ENCODE measurements at places on chromosomes 7 and 10.

GRCh38 chr7:518630-519483 lies 789 bp downstream of the PDGFA start:
- peak; percentile 65 for DNase-seq

- peak; percentile 2 for DNase-seq
These were observed 754 bp upstream of the PHYHIPL start for GRCh38 chr10:59175538-59176240.

DNA sequence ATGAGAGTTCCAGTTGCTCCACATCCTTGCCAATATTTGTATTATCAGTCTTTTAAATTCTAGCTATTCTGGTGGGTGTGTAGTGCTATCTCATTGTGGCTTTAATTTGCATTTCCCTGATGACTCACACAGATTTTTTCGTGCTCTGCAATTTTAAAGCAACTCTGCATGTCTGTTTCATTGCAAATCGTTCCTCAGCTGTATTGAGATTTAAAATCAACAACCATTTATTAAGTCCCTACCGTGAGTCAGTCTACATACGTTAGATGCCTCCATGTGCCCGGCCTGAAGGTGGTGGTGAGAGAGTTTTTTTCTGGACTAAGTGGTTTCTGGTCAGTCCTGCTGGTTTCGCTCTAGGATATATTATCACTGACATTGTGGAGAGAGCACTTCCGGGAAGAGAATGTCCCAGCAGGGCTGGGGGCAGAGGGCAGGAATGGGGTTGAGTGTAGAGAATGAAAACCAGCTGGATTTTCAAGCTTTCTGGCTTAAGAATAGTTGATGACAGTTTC lies 8.4 kb upstream of the HYCC1 start:
- no peak for DNase-seq

DNA sequence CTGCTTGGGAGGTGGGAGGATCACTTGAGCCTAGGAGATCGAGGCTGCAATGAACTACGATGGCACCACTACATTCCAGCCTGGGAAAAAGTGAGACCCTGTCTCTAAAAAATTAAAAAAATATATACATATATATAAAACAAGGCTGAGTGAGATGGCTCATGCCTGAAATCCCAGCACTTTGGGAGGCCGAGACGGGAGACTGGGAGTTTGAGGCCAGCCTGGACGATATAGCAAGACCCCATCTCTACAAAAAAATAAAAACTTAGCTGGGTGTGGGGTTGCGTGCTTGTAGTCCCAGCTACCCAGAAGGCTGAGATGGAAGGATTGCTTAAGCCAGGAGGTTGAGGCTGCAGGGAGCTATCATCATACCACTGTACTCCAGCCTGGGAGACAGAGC lies 87.6 kb downstream of the CARD11 start:
- no peak for DNase-seq

DNA sequence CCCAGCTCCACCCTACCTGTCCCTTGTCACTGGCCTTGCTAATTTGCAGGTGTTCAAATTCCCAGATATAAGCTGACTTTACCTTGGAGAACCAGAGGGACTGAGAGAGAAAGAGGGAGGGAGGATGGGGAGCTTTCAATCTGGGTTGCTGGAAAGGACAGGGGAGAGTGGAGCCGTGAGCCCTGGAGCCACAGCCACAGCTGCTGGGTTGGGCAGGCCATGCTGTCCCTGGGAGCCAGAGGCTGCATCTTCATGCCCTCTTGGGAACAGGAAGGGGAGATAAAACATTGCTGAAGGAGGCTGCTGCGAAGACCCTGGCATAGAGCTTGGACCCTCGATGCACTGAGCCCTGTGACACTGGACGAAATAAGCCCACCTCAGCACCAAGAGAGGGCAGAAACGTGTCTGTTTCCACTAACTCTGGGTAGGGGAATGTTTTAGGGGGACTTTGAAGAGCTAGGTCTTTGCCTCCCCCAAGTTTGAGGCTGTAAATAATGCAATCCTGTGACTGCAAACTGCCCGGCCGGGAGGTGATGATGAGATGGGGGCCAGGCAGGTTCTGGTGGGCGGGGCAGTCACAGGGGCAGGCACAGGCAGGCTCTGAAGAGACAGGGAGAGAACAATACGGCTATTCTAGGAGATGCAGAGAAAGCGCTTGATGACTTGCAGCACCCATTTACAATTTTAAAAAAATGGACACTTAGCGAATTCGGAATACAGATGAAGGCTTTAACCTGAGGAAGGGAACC lies 5.8 kb upstream of the JAKMIP3 start:
- no peak for DNase-seq

DNA sequence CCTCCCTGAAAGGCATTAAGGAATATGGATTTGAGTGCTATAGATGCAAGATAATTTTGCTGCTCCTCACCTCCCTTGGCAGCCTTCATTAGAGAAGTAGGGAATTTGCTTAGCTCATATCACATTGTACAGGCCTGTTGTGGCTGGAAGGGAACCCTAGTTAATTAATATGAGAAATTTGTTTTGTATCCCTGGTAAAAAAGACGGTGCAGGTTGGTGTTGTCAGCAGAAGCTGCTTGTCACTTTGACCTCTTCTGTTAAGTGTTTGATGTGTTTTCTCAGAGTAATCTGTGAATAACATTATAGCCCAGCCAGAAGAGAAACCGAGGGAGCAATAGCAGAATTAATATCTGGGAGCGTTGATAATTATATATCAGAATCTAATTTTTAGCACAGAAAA lies 278.4 kb downstream of the LRMDA start:
- DNase-seq, result no peak

- DNase-seq, result no peak
These were observed 3.5 kb upstream of the COL28A1 start for GRCh38 chr7:7539152-7539551.

DNA sequence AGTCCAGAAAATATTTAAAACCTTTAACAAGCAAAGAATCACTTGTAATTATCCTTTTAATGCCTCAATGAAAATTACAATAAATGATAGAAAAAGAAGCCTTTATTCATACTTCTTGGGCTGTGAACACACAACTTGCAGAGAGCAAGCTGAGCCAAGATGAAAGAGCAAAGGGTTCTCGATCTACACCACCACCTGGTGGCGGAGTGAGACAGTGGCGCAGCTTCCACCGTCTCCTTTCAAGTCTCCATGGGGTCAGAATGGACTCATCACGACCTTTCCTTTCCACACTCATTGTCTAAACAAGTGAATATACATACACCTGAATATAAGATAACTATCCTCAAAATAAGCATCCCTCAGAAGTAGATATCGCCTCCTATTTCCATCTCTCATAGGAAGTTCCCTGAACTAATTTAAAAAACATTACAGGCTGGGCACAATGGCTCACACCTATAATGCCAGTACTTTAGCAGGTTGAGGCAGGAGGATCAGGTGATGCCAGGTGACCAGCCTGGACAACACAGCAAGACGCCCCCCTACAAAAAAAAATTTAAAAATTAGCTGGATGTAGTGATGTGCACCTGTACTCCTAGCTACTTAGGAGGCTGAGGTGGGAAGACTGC lies 40.7 kb downstream of the ATE1 start:
- DNase-seq, result peak; percentile 77

GRCh38 chr10:103660364-103661197 lies 167.1 kb downstream of the NEURL1 start:
- no peak for DNase-seq
